NCI-H2107 (cell line): ENCODE measurements at places on chromosomes 11 and 22.
A peak's percentile ranks its signal among the peaks of the same experiment; 100 is the strongest.

GRCh38 chr11:43556612-43557375 is 123.7 kb upstream of the HSD17B12 start:
- no peak for DNase-seq

DNA sequence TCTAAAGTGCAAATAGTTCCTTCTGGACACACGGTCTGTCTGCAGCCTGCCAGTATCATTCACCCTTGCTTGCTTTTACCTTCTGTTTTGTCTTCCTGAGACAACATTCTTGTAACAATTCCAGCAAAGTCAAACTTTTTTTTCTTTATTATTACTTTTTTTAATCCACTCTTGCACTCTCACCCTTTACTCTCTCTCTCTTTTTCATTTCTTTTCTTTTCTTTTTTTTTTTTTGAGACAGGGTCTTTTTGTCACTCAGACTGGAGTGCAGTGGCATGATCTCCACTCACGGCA is 53.7 kb downstream of the MCHR1 start:
- DNase-seq = no peak

- no peak for DNase-seq
Measured at GRCh38 chr11:119218141-119218878, 12.2 kb downstream of the CBL start.

GRCh38 chr22:25365491-25366261 is 146.2 kb downstream of the CRYBB2 start:
- no peak for DNase-seq

GRCh38 chr11:59807047-59807610 is 3.4 kb downstream of the MRPL16 start:
- DNase-seq = no peak

DNA sequence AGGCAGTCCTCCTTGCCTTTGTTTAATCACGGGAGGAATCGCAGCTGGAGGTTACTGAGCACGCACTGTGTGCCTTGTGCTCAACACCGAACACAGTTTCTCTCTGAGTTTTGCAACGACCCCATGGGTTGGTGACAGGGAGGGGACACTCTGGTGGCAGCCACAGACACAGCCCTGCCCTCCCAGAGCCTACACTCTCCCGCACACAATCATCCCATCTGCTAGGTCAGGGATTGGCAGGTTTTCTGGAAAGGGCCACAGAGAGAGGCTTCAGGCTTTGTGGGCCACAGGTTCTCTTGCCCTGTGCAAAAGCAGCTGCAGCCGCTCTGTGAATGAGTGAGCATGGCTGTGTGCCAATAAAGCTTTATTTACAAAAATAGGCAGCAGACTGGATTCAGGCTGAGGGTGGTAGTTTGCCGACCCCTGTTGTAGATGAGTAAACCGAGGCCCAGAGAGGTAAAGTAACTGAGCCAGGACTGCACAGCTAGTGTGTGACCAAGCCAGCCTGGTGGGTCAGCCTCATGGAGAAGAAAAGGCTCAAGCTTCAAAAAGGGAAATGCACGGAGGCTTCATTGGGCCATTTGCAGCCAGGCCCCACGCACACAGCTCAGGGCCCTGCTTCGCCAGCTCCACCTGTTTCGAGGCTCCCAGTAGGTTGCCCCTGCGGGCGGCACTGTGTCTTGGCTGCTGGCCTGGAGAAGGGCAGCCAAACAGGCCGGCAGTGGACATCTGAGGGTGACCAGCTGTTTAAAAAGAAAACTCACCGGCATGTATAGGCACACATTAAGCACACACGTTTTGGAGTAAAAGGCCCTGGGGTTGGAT is 16.3 kb downstream of the LTO1 start:
- DNase-seq = no peak

- DNase-seq = no peak
Measured at GRCh38 chr22:38298312-38299005, 18.8 kb downstream of the CSNK1E start.

DNA sequence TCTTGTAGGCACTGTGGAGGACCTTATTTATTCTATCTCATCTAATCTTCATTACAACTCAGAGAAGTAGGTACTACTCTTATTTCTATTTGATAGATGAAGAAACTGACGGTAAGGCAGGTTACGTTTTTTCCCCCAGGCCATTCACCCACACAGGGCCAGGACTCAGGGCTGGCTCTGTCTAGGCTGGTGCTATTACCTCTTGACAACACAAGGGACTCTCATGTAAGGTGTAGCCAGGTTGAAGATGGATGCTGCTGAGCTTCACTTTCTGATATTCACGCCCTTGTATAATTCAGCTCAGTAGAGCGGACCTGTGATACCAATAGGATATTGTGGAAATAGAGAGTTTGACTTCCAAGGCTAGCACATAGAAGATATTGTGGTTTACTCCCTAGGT is 413.1 kb upstream of the NARS2 start:
- DNase-seq = no peak

DNA sequence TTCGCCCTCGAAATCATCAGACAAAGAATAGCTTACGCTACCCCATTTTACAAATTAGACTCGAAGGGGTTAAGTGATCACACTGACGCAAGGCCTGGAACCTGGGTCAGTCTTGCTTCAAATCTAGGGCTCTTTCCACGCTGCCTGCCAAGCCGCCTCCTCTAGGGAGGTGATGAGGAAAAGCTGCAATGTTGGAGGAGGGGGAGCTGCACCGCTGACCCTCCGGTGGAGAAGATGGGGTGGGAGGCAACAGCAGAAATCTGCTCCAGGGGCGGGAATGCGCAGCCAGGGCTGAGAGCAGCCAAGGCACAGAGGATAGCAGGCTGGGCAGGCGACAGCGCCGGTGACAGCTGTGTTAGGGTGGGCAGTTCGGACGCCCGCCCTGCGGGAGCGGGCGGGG is 595 bp downstream of the SYVN1 start:
- DNase-seq = no peak

DNA sequence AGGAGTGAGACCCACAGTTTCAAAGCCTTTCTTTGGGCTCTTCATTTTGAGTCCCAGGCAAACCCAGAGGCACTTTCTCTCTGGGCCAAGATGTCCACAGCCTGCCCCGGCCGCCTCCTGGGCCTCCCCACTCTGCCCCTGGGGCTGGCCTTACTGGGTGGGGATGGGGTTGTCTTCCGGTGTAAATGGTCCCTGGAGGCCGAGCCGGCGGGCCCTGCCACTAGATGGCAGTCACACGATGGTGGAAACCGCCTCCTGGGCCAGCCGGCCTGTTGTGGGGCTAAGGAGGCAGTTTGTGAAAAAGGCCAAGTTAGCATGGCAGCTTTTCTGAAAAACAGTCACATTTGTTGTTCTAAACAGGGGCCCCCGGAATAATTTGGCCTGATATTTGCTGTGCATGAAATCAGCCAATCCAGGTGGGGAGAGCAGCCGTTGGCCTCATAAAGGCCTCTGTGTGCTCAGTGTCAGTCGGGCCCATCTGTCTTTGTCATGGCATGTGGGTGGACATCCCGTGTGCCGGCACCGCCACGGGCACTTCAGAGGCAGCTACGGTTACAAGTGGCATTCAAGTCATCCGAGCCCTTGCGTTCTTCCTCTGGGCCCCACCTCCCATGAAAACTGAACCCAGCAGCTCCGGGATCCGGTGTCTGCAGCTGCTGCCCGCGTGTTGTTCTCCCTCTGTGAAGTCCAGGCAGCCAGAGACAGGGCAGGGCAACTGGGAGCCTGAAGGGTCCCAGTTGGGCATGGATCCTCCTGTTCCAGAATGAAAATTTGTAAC is 6.5 kb downstream of the MRPL23 start:
- no peak for DNase-seq

DNA sequence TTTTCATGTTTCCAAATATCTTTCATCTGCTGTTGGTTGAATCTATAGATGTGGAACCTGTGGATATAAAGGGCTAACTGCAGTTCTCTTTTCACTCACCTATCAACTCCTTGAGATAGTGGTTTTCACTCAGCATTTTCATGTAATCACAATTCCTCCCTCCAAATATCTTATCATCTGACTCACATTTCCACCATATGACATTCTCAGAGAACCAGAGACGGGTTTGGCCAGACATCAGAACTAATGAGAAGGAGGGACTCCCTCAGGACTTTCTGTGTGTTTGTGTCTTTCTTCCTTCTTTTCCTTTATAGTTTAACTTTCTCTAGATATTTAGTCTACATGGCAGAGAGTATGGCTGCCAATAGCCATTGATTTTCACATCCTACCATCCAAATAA is 134.8 kb upstream of the DDI1 start:
- no peak for DNase-seq

GRCh38 chr22:49365191-49365837 is 462.4 kb downstream of the BRD1 start:
- no peak for DNase-seq

DNA sequence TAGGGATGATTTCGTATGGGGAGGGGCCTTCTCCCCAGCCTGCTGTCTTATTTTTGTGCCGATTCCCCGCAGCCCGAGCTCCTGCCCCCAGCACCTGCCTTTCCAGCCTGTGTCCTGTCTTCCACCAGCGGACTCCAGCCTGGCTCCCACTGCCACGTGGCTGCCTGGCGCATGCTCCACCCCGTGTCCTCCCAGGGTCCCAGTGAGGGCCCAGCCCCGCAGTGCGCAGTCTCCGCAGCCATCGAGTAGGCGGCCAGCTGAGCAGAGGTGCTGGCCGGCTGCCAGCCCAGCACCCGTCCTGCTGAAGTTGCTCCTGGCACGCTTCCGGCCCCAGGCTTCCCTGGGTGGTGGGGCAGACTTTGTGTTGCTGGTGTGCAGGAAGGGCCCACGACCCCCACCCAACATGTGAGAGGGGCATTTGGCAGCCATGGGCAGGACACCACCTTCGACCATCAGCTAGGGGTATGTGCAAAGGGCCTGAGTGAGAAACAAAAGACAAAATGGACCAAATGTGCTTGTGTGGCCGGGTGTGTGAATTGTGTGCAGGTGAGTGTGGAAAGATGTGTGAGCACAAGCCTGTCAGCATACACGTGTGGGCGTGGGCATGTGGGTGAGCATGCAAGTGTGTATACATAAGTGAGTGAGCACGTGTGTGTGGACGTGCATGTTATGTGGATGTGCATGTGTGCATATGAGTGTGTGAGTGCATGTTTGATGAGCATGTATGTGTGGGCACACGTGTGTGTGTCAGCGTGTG is 55.9 kb downstream of the RTN4R start:
- DNase-seq = peak; percentile 49

- DNase-seq = no peak
Measured at GRCh38 chr11:105783216-105783615, 173.3 kb downstream of the GRIA4 start.

- DNase-seq = no peak
Measured at GRCh38 chr11:125777309-125777708, 1.3 kb downstream of the PATE2 start.

DNA sequence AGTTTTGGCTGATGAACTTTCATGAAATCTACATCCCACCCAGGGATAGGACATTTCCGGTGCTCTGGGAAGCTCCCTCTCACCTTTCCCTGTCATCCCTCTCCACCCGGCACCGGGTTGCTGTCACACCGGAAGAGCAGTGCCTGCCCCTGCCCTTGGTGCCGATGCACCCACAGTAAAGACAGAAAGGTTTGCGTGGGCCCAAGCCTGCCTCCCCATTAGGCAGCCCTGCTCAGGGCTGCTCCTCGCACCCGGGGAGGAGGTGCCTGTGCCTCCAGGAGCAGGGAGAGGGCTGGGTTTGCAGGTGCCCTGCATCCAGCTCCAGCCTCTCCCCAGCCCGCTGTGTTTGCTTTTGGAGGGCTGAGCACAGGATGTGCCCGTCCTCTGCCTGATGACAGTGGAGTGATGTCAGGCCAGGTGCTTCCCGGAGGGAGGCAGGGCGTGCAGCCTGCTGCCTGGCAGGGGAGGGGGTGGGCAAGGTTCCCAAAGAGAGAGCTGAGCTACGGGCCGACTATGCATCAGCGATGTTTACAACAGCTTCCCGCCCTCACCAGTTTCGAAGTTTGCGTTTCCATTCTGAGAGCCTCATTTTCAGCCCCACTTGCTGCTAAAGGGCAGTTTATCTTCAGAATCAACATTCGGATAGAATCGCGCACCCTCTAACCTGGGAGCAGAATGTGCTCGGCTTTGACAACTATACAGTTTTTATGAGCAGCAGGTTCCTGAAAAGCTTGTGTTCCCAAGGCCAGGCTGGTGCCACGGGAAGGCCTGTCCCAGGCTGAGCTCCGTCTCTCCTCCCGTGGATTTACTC is 83.2 kb upstream of the CLDN5 start:
- peak; percentile 73 for DNase-seq
